ENCODE measurements at places on chromosomes 4 and X.

- no peak for DNase-seq
Observed at GRCh38 chr4:114081783-114082182, 102.3 kb upstream of the ARSJ start.

DNA sequence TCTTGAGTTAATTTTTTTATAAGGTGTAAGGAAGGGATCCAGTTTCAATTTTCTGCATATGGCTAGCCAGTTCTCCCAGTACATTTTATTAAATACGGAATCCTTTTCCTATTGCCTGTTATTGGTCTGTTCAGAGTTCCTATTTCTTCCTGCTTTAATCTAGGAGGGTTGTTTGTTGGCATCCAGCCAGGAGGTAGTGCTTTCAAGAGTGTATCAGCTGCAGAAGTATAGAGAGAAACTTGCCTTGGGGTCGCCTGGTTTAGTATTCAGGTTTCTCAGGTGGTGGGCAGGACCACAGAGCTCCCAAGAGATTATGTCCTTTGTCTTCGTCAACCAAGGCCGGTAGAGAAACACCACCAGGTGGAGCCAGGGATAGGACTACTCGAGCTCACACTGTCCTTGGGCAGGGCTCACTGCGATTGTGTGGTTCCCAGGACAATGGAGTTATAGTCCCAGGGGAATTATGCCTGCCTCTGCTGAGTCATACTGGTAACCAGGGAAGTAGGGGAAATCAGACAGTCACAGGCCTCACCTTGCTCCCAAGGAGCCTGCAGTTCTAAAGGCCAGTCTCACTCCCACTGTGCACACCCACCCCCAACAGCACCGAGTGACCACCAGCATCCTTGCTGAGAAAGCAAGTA is 168.1 kb downstream of the VSIG4 start:
- DNase-seq, result no peak

GRCh38 chr4:39085891-39086290 is 23.9 kb downstream of the KLHL5 start:
- no peak for DNase-seq

DNA sequence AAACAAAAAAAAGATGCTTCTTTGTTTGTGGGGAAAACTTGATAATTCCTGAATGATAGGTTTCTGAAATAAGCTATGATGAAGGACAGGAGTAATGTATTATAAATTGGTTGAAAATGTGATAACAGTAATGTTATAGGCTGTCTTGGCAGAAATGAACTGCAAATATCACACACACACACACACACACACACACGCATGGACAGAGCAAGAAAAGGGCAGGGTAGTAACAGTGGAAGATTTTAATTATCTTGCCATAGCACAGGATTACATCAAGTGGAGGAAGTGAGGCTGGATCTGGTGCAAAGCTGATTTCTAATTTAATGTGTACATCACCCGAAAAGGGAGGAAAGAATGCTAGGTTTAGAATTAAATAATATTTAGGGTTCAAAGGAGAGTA is 97.5 kb upstream of the CXXC4 start:
- no peak for DNase-seq

- no peak for DNase-seq
Observed at GRCh38 chr4:128958194-128958593, 135.1 kb downstream of the SCLT1 start.

DNA sequence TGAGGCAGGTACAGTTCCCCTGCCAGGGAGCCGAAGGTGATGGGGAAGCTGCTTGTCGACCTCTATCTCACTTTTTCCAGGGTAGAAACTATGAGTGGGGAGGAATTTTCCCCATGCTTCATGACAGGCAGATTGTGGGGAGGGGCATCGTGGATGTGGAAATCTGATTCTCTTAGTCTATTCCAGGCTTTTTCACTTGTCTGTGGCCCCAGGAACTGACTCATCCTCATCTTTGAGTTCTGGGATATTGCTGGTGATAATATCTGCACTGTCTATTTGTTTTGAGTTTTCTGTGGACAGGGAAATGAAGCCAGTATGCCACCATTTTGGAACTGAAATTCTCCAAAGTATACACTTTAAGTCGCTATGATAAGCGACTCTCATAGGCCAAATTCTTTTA is 7.6 kb upstream of the TLR2 start:
- DNase-seq, result no peak

GRCh38 chr4:130424211-130424610 is 1328.3 kb downstream of the C4orf33 start:
- DNase-seq, result no peak

- DNase-seq, result no peak
Observed at GRCh38 chr4:94462572-94462971, 10.8 kb downstream of the PDLIM5 start.

DNA sequence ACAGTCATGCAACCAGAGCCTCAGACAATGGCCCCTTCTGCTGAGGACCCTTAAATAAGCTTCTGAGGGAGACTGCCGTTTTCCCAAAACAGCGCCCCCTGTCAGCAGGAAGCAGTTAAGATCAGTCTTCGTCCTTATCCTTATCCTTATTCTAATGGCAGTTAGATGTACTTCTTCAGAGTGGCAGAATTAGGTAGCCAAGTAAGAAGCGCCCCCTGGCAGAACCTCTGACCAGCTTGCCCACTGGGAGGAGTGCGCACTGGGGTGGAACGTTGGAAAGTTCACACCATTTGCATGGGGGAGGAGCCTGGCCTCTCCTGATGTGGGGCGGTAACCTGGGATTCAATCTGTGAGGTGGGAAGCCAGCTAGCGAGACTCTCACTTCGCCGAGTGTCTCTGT is 133.6 kb upstream of the QRFPR start:
- no peak for DNase-seq

GRCh38 chr4:137700751-137701150 is 168.5 kb upstream of the PCDH18 start:
- DNase-seq, result no peak

GRCh38 chr4:137531986-137532868 is at the start of gene PCDH18:
TSS of gene PCDH18 (minus strand) at chr4:137532494. CDS start at chr4:137532088, 406 bp downstream.
- DNase-seq, result no peak

- DNase-seq, result no peak
Observed at GRCh38 chr4:159736411-159736810, 633.5 kb downstream of the RAPGEF2 start.

GRCh38 chrX:65657659-65658058 is 9.8 kb upstream of the MSN start:
- no peak for DNase-seq

- DNase-seq, result no peak
Observed at GRCh38 chr4:153183146-153183545, 21.1 kb upstream of the TRIM2 start.

DNA sequence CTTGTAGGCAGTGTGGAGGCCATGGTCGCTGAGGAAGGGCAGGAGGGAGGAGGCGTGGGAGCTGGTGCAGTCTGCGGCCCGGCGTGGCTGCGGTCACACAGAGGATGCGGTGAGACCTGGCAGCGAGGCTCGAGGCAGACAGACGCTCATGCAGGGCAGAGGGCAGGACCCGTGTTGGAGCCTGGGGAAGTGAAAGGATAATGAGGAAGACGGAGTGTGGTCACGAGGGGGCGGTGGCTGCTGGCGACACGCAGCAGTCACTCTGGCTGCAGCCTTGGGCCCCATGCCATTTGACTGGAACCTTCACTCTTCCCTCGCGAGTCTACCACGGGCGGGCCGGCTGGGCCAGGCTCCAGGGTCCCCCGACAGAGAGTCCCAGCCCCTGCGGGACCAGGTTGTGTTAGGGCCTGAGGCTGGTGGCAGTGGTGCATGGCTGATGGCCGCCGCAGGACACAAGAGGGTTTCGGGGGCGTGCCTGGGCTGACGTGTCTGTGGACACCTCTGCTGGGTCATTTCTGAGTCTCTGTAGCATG is 68.8 kb upstream of the HGFAC start:
- DNase-seq, result no peak

DNA sequence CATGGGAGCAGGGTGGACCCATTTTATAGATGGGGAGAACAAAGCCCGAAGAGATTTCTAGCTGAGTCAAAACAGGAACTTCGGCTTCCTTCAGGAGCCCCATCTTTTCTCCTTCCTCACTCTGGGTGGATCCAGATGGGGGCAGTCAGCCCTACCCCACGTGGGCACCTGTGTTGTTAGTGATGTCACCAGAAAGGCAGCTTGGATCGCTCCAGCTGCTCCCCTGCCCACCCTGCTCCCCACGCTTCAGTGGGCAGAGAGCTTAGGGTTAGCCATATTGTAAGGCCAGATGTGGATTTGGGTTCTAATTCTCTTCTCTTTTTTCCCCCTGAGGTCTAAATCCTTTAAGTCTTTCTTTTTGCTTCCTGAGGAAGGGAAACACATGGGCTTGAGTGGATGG is 132.3 kb upstream of the PJA1 start:
- no peak for DNase-seq

DNA sequence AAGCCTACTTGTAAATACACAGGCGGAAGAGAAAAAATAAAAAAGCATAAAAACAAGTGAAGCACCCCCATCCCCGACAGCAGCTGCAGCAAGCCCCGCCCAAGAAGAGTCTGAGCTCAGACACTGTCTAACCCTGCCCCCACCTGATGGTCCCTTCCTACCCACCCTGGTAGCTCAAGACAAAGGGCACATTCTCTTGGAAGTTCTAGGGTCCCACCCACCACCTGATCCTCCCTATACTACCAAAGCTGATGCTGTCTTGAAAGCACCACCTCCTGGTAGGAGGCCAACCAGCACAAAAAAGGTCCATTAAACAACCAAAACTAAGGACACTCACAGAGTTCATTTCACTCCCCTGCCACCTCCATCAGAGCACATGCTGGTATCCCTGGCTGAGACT is 308.2 kb downstream of the KLHL13 start:
- DNase-seq, result no peak

- peak; percentile 22 for DNase-seq
Observed at GRCh38 chr4:93396272-93396671, 432.3 kb upstream of the ATOH1 start.

- no peak for DNase-seq
Observed at GRCh38 chr4:129751646-129752045, 655.7 kb downstream of the C4orf33 start.

GRCh38 chr4:2722033-2722432 is 34.1 kb downstream of the TNIP2 start:
- DNase-seq, result no peak

DNA sequence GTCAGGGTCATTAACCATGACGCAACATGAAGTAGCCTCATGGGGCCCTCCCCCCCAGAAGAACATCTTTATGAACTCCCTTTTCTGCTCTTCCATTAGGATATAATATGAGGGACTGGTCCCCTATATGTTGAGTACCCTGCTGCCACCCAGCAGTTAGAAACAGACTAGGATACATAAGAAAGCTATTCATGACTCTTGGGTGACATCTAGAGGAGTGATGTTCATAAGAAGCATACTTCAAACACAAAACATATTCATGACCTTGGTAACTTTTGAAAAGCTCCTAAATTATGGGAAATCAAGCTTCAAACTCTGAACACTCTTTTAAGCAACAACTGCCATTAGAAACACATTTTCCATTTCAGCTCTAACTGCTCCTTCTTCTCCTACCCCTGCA is 155.2 kb upstream of the SPIN4 start:
- DNase-seq, result no peak

DNA sequence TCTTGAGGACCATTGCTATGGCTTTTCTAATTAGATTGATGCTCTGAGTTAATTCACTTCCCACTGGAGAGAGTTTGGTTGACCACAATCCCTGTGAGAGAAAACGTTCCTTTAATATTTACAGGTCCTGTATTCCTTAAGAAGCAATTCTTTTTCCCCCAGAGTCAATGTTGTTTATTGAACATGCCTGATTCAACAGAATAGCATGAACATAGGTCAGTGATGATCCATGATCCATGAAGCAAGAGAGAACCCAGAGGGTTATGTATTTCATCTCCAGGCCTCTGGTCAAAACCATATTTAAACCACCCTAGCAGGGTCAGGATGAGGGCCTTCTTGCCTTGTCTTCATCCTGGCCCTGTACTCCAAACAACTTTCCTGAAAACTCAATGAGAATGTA is 39.4 kb upstream of the EFHC2 start:
- DNase-seq, result no peak

DNA sequence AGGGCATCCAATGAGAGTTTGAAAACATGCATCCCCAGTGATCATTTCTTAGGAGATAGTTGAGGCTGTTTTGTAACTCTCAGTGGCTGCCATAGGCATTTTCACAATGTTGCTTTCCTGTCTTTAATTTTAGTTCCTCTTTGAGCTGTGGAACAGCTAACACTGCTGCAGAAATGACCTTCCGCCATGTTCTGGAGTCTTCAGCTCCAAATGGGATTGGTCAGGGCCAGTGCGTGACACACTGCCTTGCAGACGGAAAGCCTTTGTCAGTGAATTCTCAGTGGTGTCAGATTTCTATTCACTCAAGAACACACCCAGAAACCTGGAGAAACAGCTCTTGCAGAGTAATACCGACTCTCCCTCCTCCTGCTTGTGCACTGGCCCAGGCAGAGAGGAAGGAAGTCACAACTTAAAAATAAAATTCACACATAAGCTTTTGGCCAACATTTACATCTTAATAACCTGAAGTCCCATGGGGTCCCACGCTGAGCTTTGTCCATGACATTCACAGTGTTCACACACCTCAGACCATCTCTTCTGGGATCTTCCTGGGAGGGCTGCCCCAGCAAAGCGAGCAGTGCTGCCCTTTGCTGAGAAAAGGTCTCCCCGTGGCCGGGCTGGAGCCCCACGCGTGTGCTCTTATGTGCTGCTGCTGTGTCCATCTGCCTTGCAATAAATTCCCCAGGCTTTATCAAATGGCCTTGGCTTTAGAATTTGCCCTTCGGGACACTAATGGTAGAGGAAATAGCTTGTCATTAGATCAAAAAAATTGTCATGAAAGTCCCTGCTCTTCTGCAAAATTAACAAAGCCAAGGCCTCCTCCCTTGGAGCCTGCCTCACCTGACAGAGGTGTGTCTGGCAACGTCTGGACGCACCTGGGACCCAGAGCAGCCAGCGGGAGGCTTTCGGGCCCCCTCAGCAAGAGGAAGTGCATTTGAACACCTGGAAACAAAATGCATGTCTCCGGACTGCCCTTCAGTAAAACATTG is 126.8 kb downstream of the IRF2 start:
- DNase-seq, result no peak

DNA sequence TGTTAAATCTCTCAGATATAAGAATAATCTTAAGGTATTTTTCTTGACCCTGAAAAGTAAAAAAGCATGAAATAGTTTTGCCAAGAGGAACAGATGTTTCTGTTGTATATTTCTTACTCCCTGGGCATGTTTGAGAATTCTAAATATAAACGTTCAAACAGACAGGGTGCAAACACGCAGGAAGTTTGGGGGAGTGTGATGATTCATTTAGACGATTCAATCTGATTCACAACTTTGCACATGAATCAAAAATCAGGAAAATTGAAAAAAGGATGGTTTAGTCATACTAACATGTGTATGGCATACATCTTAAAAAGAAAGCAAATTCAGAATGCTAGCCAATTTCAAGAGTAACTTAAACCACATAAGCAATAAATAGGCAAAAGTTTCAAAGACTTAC is 340.3 kb upstream of the GRID2 start:
- no peak for DNase-seq

DNA sequence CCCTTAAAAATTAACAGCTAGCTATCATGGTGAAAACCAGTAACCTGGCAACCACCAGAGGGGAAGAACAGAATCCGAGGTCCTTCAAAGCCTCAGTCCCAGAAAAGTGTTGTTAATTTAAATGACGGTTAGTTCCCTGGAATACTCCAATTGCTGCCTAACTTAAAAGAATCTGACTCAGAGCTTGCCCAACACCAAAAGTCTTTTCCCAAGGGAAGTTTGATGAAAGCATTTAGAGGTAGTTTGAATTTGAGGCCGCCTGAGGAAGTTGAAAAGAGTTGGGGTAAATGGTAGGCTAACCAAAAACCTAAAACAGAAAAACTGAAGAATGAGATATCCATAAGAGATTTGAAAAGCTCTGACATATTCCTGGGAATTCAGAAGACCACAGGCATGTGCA is 46.6 kb downstream of the IL13RA2 start:
- no peak for DNase-seq

GRCh38 chr4:153466949-153467896 is 1.1 kb downstream of the TMEM131L start:
- DNase-seq, result no peak
